Activated CD4-positive, alpha-beta T cell treated with anti-CD3 and anti-CD28 coated beads, Interleukin-2, amount 10 ng/mL, durations not matched to agents 7 days and 5 days (primary cell): ENCODE measurements at places on chromosomes 2 and 18. TPM values are rescaled to one million over a fixed set of nuclear protein-coding genes. Genes with fewer than 3 reads are reported as not detected.

ARHGAP15 gene
- 197 TPM for total RNA-seq

RAB10 gene
- total RNA-seq = 107 TPM

NDUFV2 gene
- total RNA-seq = 185 TPM

CFAP221 gene
- not detected for total RNA-seq

DNA sequence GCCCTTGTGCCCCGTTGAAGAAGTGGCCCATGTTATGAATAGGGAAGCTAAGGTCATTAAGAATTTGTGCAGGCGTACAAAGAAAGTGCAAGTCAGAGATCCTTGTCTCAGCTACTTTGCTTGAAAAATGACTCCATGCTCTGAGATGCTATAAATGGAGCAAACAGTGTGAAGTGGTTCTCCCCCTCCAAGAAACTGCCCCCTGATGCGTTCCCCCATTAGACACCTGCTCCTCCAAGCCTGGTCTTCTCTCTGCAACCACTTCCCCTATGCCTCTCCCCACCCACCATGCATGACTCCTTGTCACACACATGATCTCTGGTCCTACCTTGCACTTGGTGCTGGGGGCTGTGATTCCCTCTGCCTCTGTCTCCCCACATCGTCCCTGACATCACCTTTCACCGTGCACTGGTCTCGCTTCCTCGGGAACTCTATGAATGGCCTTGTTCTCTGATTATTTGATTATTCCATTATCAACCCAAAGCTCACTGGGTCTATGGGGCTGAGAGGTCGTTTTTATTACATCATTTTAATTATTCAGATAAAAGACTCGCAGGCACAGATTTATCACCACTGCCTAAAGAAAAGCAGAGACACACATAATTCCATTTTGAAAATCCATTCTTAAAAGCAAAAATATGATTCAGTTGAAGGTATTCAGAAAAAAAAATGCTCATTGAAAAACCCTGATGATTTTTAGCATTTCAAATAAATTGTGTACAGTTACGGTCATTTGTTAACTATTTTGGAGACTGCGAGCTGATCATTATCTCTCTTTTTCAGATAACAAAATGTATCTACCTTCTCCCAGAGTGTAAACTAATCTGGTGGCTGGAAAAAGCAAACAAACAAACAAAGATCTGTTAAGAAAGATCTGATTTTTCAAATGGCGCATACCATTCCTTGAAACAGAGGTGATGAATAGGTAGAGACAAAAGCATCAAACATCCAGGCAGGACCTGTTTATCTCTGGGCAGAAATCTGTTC lies 294.9 kb downstream of the SOX11 start:
- DNase-seq = no peak
- no peak overlapping the region for H3K27ac ChIP-seq
- H3K4me3 ChIP-seq = no peak overlapping the region
- no peaks in the 10 kb centered on the region for H3K27me3 ChIP-seq

DNA sequence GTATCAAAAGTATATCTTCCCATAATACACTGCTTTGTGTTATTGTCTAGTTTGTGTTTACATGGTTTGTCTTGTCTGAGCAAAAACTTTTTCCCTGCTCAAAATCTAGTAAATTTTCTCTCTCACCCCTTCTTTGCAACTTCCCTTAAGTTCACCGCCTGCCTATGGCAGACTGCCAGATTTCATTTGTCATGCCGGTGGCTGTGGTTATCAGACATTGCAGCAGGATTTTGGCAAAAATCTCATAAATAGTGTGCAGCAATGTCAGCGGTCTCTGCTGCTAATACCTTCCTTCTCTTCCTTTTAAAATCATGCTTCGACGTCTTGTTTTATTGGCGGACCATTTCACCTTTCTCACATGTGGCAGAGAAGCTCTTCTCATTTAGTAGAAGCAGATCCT lies 45.6 kb upstream of the TMEM178A start:
- H3K36me3 ChIP-seq = no peaks in the 10 kb centered on the region
- peaks cover 31% of the 10 kb centered on the region for H3K27me3 ChIP-seq
- H3K4me1 ChIP-seq = peaks cover 4% of the 10 kb centered on the region
- no peak overlapping the region for H3K4me3 ChIP-seq
- no peak for DNase-seq
- no peak overlapping the region for H3K27ac ChIP-seq

DNA sequence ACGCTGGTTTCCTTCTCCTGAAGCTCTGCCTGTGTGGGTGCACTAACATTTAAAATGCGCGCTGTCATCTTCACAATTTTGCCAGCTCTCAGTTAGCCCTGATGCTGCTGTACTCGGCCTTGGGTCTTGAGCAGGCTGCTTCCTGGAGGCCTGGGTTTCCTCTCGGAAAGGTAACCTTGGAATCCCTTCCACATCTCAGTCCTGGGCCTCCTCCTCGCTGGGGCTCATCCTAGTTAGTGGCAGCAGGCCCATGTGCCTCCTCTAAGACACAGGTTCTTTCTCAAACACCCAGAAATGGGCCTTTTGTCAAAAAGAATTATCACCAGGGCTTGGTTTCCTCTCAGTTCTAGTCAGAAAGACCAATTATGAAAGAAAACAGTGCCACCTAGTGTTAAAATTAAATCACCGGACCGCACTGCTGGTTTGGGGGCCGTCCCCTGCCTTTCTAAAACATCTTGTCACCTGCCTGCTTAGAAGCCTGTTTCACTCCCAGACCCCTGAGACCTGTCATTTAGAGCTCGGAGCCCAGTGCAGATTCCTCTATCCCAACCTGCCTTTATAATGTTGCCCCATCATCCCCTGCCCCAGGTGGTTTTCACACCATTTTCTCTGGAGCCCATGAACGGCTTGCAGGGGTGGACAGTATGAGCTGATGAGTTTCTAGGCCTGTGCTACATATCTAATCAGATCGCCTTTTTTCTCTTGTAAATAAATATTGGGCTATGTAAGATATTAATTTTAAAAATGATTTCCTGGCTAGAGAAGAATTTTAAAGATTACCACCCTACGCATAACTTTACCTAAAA lies 42.4 kb downstream of the HK2 start:
- H3K27ac ChIP-seq = peak overlapping the region; percentile 65
- H3K27me3 ChIP-seq = no peaks in the 10 kb centered on the region
- peaks cover 6% of the 10 kb centered on the region for H3K4me1 ChIP-seq

- peaks cover 14% of the 10 kb centered on the region for H3K36me3 ChIP-seq
- peaks cover 55% of the 10 kb centered on the region for H3K4me1 ChIP-seq
- no peak overlapping the region for H3K27ac ChIP-seq
- no peak for DNase-seq
- H3K27me3 ChIP-seq = no peaks in the 10 kb centered on the region
Measured at GRCh38 chr18:23501626-23502025, 1.7 kb upstream of the RMC1 start.

GRCh38 chr2:149075853-149076252 lies 37.4 kb downstream of the LYPD6B start:
- no peaks in the 10 kb centered on the region for H3K36me3 ChIP-seq
- peaks cover 19% of the 10 kb centered on the region for H3K27me3 ChIP-seq
- H3K4me3 ChIP-seq = no peak overlapping the region
- H3K4me1 ChIP-seq = no peaks in the 10 kb centered on the region
- H3K27ac ChIP-seq = no peak overlapping the region
- no peak for DNase-seq

DNA sequence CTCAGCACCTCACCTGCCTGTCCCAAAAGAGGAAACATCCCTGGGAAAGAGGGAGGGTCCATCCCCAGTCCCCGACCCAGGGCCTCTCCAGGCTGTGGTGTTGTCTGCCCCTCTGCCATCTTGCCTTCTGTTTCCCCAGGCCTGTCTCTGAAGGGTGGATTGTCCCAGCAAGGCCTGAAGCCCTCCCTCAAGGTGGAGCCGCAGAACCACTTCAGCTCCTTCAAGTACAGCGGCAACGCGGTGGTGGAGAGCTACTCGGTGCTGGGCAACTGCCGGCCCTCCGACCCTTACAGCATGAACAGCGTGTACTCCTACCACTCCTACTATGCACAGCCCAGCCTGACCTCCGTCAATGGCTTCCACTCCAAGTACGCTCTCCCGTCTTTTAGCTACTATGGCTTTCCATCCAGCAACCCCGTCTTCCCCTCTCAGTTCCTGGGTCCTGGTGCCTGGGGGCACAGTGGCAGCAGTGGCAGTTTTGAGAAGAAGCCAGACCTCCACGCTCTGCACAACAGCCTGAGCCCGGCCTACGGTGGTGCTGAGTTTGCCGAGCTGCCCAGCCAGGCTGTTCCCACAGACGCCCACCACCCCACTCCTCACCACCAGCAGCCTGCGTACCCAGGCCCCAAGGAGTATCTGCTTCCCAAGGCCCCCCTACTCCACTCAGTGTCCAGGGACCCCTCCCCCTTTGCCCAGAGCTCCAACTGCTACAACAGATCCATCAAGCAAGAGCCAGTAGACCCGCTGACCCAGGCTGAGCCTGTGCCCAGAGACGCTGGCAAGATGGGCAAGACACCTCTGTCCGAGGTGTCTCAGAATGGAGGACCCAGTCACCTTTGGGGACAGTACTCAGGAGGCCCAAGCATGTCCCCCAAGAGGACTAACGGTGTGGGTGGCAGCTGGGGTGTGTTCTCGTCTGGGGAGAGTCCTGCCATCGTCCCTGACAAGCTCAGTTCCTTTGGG lies 47.2 kb downstream of the BOLA3 start:
- H3K27ac ChIP-seq = no peak overlapping the region
- H3K27me3 ChIP-seq = no peaks in the 10 kb centered on the region
- H3K4me3 ChIP-seq = no peak overlapping the region
- H3K4me1 ChIP-seq = no peaks in the 10 kb centered on the region
- peaks cover 11% of the 10 kb centered on the region for H3K36me3 ChIP-seq

- DNase-seq = no peak
- H3K27me3 ChIP-seq = no peaks in the 10 kb centered on the region
- H3K4me3 ChIP-seq = no peak overlapping the region
Measured at GRCh38 chr18:42765302-42765701, 350.2 kb downstream of the RIT2 start.
